ENCODE measurements at places on chromosomes 3 and 15. TPM values are rescaled to one million over a fixed set of nuclear protein-coding genes. Genes with fewer than 3 reads are reported as not detected.

GOLGA8F gene
- not detected for total RNA-seq

FOXB1 gene
- not detected for total RNA-seq

ANKUB1 gene
- total RNA-seq, result not detected

PCYT1A gene
- total RNA-seq, result 92.0 TPM

STIMATE gene
- total RNA-seq, result 14.0 TPM

CFAP100 gene
- not detected for total RNA-seq

GOLGA8T gene
- total RNA-seq, result 0.15 TPM

DNA sequence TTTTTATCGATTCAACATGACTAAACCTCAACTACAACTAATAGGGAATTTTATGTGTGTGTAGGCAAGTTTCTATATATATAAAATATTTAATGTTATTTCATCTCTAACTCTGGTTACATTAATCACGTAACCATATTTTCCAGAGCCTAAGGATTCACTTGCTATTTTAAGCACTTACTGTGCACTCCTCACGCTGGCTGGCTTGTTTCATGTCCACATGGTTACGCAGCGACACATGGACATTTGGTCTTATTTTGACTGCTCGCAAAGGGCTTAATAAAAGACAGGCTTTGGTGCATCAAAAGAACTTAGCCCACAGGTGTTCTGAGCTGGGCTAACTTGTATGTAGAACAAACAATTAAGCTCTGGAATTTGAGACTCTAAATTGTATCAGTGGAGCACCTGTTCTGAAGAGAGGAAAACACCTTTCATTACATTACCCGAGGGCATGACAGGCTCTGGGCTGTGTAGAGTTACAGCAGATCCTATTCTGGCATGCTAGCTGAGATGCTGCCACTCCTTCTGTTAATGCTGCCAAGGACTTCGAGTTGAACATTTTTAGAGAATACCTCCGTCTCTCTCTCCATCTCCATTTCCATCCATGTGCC lies 130.0 kb upstream of the NR2F2 start:
- DNase-seq, result no peak

GRCh38 chr15:78617516-78617915 lies 3.3 kb downstream of the CHRNA3 start:
- no peak for DNase-seq

DNA sequence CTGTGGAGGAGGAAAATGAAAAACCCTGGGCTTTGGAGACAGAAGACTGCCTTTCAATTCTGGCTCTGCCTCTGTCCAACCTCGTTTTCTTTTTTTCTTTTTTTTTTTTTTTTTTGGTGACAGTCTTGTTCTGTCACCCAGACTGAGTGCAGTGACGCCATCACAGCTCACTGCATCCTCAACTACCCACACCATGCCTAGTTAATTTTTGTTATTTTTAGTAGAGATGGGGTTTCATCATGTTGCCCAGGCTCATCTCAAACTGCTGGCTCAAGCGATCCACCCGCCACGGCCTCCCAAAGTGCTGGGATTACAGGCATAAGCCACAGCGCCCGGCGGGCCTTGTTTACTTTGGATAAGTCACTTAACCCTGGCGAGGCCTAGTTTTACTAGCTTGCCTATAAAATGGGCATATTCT lies 66.3 kb upstream of the SLC25A26 start:
- no peak for DNase-seq

DNA sequence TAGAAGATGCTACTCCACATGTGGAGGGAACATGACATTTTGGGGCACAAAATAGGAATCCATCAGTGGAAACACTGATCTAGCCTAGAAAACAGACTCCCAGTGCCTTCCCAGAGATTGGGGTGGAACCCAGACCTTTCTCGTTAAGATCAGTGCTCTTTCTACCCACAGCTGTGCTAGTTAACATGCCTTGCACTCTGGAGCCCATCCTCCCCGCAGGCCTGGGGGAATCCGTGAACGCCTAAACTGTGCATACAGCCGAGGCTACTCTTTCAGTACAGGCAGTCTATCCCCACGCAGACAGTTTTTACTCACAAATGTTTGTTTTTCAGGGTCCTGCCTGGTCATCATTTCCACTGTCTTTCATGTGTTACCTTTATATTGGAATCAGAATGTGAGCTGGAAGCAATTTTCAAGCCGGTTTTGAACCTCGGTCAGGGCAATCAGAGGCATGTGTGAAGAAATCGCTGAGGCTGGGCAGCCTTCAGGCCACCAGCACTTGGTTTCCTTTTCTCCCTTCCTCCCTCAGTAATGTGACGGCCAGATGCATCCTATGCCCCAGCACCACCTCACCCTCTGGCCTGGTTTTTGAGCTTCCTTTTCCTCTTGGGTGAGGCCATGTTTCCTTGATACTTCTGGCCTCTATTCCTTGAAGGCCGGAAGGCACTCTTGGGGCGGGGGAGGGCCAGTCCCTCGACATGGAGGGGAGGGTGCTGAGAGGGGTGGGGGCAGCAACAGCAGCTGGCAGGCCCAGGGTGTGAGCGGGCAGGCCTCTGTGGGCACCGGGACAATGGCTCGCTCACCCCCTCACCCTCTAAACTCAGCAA lies 123.6 kb upstream of the GALNT15 start:
- no peak for DNase-seq

DNA sequence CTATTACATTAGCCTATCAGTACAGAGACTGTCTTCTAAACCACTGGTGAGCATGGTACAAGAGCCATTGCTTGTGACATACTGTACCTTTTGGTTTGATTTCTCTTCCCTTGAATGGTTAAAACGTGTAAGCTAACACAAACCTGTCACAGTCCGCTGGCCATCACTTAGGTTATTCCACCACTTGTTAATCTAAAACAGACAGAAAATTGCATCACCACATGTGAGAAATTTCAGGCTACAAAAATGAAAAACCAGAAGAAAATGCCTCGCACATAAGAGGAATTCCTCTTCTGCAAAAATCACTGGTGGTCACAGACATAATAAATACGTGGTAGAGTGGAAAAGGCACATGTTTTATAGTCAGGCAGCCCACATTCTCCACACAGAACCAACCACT lies 22.1 kb downstream of the PARL start:
- no peak for DNase-seq

Data from breast epithelium (tissue), 4 donors.